Stimulated activated CD4-positive, alpha-beta T cell treated with anti-CD3 and anti-CD28 coated beads, Interleukin-1b, Interleukin-23, amount 100 ng/mL, for 1 hour (primary cell): ENCODE measurements at places on chromosomes 3 and 15.

- no peak for DNase-seq
These were observed 97.3 kb downstream of the NEK10 start for GRCh38 chr3:27271890-27272289.

DNA sequence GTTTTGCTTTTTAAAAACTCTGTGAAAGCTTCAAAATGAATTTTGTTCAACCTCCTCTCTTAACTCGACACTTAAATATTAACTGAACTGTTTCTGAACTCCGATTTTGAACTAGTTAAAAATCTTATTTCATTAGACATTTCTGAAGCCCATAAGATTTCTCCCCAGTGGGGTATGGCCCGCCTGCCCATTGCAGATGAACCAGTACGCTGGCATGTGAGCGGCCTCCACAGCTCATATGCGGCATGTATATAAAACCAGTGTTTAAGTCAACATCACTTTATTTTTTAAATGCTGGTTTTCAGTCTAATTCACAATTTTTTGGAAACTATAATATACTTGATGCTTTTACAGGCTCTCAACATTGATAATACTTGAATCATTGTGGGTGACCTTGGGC is 50.2 kb downstream of the CPN2 start:
- no peak for DNase-seq

DNA sequence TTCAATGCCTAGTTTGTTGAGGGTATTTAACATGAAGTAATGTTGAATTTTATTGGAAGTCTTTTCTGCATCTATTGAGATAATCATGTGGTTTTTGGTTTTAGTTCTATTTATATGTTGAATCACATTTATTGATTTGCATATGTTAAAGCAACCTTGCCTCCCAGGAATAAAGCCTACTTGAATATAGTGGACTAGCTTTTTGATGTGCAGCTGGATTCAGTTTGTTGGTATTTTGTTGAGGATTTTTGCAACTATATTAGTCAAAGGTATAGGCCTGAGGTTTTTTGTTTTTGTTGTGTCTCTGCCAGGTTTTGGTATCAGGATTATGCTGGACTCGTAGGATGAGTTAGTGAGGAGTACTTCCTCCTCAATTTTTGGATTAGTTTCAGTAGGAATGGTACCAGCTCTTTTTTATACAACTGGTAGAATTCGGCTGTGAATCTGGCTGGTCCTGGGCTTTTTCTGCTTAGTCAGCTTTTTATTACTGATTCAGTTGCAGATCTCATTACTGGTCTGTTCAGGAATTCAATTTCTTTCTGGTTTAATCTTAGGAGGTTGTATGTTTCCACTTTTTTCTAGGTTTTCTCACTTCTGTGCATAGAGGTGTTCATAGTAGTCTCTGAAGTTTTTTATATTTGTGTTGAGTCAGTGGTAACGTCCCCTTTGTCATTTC is 209.8 kb upstream of the RBMS3 start:
- DNase-seq, result no peak

GRCh38 chr3:77303955-77304699 is 264.2 kb downstream of the ROBO2 start:
- no peak for DNase-seq

DNA sequence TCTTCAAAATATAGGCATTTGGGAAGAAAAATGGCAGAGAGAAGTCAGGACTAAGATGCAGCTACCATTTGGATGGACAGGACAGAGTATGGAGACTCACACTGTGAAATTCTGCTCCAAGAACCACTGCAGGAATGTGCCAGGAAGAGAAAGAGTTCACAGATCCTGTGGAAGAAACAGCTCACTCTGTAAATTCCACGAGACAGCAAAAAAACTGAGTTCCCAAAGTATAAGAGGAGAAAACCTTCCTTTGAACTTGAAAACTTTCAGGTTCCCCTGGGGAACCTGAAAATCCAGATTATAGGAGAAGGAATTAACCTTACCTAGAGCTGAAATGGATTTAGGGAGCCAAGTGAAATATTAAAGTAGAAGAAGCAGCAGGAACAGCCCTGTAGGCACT is 137.1 kb downstream of the PLCH1 start:
- no peak for DNase-seq
